ENCODE measurements at places on chromosomes 1 and 21.

DNA sequence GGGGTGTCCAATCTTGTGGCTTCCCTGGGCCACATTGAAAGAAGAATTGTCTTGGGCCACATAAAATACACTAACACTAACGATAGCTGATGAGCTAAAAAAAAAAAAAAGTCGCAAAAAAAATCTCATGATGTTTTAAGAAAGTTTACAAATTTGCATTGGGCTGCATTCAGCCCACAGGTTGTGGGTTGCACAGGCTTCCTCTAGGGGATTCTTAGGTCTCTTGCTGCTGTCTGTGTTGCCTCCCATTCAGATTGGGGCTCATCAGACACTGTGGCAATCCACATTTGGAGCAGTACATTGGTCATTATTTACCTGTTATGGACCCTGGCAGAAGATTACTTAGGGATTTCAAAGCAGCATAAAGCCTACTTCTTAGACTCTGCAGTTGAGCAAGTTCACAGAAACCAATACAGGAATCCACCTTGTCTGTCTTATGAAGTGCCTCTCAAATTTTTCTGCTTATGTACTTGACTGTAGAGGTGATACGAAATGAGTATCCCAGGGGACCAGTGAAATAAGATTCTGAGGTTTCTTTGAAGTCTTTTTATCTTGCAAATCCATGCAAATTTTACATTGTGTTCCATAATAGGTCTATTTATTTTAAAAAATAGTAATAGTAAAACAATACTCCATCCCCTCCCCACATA is 205.5 kb downstream of the RPS6KC1 start:
- DNase-seq, result no peak

- DNase-seq, result no peak
Observed at GRCh38 chr1:63698001-63698838, 75.6 kb upstream of the ROR1 start.

GRCh38 chr21:26331205-26331980 is 160.8 kb upstream of the APP start:
- no peak for DNase-seq

DNA sequence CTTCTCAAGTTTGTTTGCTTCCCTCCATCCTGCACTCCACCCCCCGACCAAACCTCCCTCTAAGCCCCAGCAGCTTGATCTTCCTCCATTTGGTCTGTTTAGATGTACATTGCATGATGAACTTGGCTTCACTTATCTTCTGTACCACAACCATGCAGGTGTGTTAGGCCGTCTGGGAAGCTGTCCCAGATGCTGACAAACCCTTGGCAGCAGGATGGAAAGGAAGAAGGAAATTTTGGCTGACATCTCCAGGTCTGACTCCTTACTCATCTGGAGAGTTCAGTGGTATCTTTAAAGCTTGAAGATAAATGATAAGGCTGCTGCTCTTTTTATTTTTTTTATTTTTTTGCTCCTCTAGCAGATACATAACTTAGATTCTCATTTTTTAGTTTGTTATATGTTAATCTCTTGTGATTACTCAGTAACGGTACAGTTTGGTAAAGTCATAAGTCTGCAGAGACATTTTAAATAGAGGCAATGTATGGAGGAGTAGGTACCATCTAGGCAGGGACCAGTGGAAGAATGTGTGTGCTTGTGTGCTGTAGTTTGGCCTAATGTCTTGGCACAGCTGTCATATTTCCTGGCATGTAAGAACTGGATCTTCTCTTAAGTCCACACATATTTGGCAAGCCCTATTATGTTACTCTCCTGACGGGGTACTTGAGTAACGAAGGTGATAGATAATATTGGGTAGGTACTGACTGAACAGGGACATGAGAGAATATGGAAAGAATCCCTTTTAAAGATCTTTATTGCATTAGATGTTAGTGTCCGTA is 79.7 kb downstream of the CACHD1 start:
- DNase-seq, result no peak

GRCh38 chr21:43759651-43760050 is 16.5 kb downstream of the CSTB start:
- no peak for DNase-seq

- DNase-seq, result peak; percentile 38
Observed at GRCh38 chr21:41877901-41878830, 978 bp downstream of the PRDM15 start.

DNA sequence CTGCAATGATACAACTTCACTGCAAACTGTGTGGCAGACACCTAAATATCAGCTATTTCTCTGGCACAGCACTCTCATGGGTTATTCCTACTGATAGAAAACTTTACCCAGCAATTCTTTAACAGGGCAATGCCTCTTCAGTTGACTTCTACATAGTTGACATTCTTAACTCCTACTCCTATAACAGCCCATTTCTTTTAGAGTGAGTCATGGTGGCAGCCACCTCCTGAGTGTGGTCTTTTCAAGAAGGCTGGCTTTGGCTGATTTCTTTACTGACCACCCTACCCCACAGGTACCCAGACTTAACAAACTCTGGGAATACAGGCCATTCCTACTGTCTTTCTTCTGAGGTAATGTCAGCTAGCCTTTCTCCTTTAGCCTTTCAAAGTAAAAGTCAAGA is 805.8 kb upstream of the ADGRL2 start:
- DNase-seq, result no peak

GRCh38 chr21:27371115-27371974 is 404.5 kb upstream of the ADAMTS5 start:
- no peak for DNase-seq

- no peak for DNase-seq
Observed at GRCh38 chr1:153428073-153428638, 11.8 kb downstream of the S100A7A start.

GRCh38 chr1:47545912-47546483 is 108.2 kb downstream of the FOXD2 start:
- DNase-seq, result no peak

GRCh38 chr1:212402666-212403321 is 11.9 kb downstream of the PACC1 start:
- DNase-seq, result no peak

DNA sequence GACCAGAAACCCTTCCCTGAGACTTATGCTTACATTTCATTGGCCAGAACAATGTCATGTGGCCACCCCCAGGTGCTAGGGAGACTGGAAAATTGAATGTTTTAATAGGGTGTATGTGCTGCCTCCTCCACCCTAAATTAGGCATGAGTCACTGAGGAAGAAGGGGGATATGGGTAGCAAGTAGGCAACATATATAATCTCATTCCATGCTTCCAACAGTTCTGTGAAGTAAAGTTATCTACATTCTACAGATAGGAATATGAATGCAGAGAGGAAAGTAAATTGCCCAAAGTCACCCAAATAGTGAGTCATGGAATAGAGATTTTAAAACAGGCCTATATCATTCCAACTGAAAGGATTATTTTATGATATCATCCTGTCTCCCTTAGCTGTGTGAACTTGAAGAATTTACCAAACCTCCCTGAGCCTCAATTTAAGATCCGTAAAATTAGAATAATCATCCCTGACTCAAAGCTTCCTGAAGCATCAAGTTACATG is 168.6 kb upstream of the FGGY start:
- no peak for DNase-seq

DNA sequence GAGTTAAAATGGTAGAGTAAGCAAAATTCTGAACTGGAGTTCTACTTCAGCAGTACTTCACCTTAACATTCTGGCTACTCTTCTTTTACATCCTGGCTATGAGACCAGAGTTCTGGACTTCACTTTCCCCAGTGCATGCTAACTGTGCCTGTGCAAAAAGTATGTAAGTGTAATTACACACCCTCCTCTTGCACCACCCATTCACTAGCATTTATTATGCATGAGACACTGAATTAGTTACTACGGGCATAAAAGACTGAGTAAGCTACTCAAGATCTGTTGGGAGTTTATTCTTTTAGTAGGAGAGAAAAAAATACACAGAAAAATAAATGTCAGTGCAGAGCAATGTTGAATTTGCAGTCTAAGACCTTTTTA is 87.2 kb downstream of the GIPC2 start:
- no peak for DNase-seq

DNA sequence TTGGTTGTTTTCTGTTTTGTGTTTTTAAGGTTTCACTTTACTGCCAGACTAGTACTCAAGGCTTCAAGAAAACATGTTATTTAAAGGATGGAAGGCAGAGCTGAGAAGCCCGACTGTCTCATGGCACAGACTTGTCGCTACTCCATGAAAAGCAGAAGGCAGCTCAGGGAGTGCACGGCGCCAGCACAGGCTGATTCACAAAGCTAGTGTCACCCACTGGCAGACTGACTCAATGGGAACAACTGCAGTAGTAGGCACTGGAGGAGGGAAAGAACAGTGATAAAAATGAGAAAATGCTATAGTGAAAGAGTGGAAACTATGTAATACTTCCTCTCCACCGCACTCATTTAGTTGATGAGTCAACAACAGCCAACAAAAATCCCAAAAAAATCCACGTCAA is 14.7 kb downstream of the HSF2BP start:
- DNase-seq, result no peak

DNA sequence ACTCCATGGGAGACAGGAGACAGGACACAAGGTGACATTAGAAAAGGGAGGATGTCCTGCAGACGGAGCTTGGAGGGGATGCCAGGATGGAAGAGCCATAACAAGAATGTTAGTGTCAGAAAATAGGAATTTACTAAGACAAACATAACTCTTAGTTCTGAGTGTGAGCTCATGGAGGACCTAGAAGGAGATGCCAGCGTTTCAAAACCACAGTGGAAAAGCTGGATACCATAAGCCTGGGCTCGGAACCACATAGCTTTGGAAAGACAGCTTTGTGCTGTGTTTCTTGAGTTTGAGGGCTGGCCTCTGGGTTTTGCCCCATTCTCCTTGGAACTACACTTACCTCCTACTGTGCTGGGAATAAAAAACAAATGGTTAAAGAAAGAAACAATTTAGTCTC is 128.4 kb downstream of the S1PR1 start:
- DNase-seq, result no peak

GRCh38 chr1:156359973-156360372 is 9.0 kb upstream of the RHBG start:
- DNase-seq, result no peak

DNA sequence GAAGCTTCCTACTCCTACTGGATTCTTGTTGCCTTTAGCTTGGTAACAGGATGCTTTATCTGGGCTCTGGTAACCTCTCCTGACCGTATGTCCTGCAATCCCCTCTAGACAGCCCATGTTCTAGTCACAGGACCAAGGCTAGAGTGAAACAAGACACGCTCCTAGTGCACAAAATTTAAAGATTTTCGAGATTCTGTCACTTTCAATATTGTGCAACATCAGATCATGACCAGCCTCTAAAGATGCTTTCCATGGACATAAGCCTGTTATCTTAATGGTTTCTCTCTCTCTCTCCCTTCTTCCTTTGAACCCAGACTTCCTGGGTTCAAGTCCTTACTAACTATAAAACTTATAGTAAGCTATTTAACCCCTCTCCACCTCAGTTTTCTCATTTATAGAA is 1.6 kb upstream of the LY9 start:
- no peak for DNase-seq

- DNase-seq, result no peak
Observed at GRCh38 chr21:34639882-34640788, 25.2 kb upstream of the RCAN1 start.

- no peak for DNase-seq
Observed at GRCh38 chr1:162530307-162530987, 31.1 kb upstream of the UAP1 start.

- no peak for DNase-seq
Observed at GRCh38 chr1:53586765-53587164, 127.6 kb downstream of the DMRTB1 start.

- no peak for DNase-seq
Observed at GRCh38 chr1:42960566-42961311, 2.1 kb upstream of the SLC2A1 start.

Data from COR-L47 (cell line).